MCF 10A (cell line): ENCODE measurements at places on chromosomes 4 and X.

DNA sequence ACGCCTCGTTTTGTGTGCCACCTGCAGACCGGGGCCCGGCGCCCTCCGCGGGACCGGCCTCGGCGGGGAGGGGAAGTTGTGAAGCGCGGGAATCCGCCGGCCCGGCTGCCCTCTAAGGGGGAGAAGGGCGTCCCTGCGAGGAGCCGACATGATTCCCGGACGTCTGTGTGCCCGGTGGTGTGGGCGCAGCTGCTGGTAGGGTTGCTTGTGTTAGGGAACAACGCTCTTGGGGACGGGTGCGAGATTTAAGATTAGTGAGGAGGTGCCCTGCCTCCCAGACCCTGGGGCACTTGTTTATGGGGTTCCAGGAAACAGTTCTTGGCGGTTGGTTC, 627 bp downstream of the CDKN2AIP start:
- no peak for DNase-seq

- DNase-seq, result no peak
Measured at GRCh38 chrX:63746278-63746677, 38.7 kb downstream of the ARHGEF9 start.

DNA sequence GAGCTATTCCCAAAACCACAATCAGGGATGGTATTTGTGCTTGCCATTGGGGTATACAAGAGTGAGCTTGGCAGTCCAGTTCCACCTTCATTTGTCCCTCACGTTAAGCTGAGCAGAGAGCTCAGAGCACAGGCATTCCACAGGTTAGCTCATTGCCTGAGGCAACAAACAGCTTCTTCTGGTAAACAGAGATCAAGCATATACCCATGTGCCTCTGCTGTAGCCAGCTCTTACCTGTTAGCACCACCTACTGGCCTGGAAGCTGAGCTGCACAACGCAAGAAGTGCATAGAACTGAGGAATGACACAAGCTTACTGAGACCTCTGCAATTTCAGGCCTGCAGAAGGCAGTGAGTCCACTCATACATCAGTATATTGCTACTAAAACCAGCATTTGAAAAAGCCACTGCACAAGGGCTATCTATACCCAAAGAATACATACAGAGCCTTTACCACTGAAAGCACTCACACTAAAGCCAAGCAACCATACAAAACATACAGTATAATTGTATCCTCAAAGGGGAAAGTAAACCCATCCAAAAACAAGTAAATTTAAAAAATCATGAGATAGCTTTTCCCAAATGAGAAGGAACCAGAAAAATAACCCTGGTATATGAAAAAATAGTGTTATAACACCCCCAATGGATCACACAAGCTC, 258.3 kb upstream of the GABRA2 start:
- peak; percentile 81 for DNase-seq

DNA sequence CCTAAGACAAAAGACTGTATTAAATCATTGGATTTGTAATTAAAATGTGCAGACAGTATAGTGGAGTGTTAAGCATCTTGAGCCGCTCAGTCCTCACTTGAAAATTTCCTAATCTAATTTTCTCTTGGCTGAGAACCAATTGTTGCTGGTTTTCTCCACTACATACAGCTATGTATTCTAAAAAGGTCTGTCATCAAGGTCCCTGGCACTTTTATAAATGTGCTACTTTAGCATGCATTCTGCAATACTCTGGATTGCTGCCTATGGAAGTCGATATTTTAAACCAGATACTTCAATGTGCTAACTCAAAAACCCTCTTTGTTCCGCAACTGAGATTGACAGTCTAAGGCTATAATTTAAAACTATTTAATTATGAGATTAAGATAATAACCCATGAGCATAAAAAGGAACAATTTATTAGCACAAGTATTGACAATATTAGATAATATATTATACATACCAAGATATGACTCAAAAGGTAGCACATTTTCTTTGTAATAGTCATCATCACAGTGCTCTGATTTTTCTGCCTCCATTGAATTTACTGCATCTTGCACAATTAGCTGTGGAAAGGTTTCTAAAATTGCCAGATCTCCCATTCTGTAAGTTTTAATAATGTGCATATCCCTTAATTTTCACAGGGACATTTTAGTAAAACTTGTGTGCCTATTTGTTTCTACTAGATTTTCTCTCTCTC, 815.1 kb downstream of the ADGRL3 start:
- DNase-seq, result no peak

DNA sequence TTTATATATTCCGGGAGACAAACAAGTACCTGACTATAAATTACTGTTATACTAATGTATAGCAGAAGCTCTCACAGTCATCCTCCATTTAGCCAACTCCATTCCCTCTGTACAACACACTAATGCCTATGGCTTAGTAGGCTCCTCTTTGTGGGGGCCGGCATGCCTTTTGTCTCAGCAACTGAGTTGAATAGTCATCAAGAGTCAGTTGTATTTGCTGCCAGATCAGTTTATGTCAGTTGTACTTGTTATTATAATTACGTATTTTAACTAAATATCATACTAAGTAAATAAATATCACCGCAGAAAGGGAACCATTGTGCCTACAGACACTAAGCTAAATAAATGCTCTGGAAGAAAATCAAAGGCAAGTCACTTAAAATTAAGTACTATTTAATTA, 9.9 kb downstream of the PRMT9 start:
- no peak for DNase-seq

DNA sequence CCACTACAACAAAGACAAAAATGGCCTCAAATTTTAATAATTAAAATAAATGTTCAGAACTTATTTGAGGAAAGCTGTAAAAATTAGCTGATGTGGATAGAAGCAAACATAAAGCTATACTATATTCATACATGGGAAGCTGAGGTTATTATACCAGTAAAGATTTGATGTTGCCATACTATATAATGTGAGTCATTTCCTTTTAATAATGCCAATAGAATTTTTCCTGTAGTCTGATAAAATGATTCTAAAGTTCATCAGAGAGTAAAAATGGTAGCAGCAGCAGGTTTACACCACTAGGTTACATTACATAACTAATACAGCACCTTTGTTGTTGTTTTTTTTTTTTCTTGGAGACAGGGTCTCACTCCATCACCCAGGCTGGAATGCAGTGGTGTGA, 45.5 kb upstream of the CYP2U1 start:
- no peak for DNase-seq

- DNase-seq, result peak; percentile 86
Measured at GRCh38 chr4:88823058-88823919, 125.7 kb upstream of the NAP1L5 start.

GRCh38 chrX:21943460-21944135, 3.1 kb downstream of the SMS start:
- DNase-seq, result peak; percentile 79
